ENCODE measurements at places on chromosomes 4 and X. TPM values are rescaled to one million over a fixed set of nuclear protein-coding genes. Genes with fewer than 3 reads are reported as not detected.
A peak's percentile ranks its signal among the peaks of the same experiment; 100 is the strongest.

DNA sequence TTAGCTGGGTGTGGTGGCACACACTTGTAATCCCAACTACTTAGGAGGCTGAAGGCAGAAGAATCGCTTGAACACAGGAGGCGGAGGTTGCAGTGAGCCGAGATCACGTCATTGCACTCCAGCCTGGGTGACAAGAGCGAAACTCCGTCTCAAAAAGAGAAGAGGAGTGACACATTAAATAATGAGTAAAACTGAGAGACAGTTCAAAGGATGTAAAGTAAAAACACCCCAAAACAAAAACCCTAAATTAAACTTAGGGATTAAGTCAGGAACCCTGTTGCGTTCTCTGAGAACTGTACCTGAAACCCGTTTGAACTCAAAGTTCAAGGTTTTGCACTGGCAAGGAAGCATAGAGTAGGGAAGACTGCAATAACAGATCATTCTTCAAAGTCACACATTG lies 141.7 kb downstream of the BRWD3 start:
- no peak for DNase-seq

- no peak for DNase-seq
Measured at GRCh38 chrX:27608671-27609070, 18.5 kb downstream of the DCAF8L2 start.

DNA sequence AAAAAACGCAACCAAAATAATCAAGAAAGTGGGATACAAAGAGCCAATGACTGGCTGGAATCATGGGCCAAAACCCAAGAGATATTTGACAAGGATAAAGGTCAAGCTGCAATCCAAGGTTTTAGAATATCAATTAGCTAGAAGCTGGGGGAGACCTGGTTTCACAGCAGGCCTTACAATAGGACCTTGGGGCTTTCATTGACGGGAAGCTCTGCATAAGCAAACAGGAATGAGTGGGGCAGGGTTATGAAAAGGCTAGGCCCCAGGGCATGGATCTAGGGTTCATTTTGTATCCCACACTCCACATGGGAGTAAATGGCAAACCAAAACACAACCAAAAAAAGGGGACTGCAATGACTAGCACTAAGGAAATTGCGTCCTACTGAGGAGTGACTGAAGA lies 215.3 kb downstream of the HS6ST2 start:
- DNase-seq = no peak

DNA sequence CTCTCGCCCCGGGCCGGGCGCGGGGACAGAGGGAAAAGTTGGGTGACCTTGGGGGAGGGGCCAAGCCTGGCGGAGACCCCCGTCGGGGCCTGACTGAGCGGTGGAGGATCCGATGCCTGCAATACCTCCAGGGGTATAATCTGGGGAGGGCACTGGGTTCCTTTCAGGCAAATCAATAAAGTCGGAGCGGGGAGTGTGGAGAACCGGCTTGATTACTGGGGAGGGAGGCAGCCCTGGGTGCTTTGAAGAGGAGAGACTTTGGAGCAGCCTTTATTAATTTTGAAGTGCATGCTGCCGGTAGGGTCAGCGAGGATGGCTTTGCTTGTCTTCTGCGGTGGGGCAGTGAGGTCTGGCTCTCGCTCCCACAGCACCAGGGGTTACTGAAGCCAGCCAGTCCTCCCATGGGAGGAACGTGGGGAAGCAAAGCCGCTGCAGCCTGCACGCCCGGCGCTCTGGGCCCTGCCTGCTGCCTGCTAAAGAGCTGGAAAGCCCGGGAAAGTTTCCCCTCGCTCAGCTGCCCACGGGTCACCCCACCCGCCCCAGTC lies 403 bp upstream of the LGI2 start:
- no peak for DNase-seq

Gene TEC
- 1.8 TPM for total RNA-seq

GRCh38 chr4:112766422-112766821 lies 129.5 kb downstream of the LARP7 start:
- no peak for DNase-seq

DNA sequence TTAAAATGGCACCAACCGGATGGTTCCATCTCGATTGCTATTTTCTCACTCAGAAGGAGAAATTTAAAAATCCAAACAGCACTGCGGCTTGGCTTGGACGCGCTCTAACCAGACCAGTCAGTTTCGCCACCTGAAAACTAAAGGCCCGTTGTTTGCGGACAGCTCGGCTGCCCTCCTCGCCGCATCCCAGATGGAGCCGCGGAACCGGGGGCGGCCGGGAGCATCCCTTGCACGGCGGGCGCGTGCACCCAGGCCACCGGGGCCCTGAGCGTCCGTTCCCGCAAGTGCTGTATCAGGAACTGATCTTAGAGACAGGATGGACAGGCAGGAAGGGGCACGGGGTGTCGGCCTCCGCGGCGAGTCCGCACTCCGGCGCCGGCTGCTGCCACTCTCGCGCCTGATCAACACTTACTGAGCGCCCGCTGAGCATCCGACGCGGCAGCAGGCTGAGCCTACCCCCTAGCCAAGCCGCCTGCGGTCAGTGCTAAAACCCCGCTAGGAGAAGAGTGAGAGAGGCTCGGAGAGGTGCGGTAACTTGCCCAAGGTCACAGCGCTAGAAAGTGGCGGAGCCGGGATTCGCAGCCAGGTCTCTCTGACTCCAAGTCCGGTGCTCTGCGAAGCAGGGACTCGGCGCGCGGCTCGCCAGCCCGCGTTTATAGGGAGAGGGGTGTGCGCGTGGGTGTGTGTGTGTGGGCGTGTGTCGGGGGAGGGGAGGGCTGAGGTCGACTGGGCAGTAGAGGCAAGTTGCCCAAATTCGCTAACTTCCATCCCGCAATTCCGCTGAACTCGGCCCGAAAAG lies at the start of gene CITED1:
CITED1 (minus strand) TSS at position 629 of the 799 bp plus-strand sequence. CDS start 3,045 bp downstream, outside the sequence.
- no peak for DNase-seq

DNA sequence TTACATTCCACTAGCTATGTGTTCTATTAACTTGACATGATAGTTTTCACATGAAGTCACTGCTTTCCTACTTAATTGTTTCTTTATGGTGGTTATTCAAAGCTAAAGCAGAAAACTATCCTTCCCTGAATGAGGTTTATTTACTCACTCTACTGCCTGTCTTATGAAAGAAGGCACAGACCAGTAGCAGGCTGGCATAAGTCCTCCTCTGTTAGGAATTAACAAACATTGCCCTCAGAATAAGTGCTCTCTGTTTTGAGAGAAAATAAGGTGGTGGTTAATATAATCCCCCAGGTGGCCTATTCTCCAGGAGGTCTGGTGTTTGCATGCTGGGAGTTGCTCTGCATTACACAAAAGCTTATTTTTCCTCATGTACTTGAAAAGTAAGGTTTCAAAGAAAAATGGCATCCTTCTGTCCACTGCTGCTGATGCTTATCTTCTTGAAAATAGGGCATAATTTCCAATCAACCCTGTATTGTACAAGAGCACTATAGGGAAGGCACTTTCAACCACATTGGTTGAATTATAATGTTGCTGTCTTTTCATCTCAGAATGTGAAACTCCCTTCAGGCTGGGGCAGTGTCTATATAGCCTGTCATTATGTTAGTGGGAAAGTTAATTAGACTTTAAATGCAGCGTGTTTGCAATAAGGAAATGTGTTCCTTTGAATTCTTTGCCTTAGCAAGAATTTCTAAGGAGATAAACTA lies 119.7 kb upstream of the TBC1D9 start:
- DNase-seq = no peak

GRCh38 chrX:110021258-110022022 lies 18.5 kb downstream of the TMEM164 start:
- DNase-seq = peak; percentile 56

- no peak for DNase-seq
Measured at GRCh38 chr4:66328803-66329574, 658.7 kb upstream of the EPHA5 start.

- DNase-seq = peak; percentile 67
Measured at GRCh38 chr4:146330392-146330791, 116.1 kb downstream of the REELD1 start.

Gene UCP1
- total RNA-seq = not detected

DNA sequence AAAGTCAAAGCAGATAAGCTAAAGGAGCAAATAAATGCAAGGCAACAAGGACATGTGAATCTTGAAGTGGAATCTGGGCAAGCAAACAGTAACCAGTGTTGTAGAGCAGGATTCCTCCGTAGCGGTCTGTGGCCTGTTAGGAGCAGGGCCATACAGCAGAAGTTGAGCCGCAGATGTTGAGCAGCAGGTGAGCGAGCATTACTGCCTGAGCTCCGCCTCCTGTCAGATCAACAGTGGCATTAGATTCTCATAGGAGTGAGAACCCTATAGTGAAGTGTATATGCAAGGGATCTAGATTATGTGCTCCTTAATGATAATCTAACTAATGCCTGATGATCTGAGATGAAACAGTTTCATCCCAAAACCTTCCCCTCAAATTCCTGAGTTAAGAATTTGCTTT lies 550.7 kb downstream of the ADGRL3 start:
- DNase-seq = no peak

- no peak for DNase-seq
Measured at GRCh38 chr4:155271557-155271956, 63.1 kb downstream of the NPY2R start.

- DNase-seq = no peak
Measured at GRCh38 chrX:107773206-107773605, 2.4 kb downstream of the TSC22D3 start.

Gene TREX2
- total RNA-seq = 4.4 TPM

GRCh38 chr4:189445613-189446012 lies 495.1 kb upstream of the FRG1 start:
- DNase-seq = no peak

Gene DMRTC1
- not detected for total RNA-seq

GRCh38 chrX:45775468-45775867 lies 574.8 kb upstream of the DIPK2B start:
- peak; percentile 62 for DNase-seq

DNA sequence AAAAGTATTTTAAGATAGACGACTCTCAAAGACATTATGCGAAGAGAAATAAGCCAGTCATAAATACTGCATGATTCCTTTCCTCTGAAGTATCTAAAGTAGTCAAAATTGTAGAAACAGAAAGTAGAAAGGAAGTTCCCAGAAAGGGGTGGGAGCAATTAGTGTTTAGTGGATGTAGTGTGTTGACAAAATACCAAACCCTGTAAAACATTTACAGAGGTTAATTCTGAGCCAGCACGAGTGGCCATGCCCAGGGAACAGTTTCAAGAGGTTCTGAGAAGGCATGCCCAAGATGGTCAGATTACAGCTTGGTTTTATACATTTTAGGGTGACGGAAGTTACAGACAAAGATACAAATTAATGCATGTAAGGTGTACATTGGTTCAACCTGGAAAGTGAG lies 34.4 kb upstream of the SLC25A4 start:
- DNase-seq = no peak

GRCh38 chr4:97670703-97671269 lies 472.5 kb downstream of the STPG2 start:
- no peak for DNase-seq

DNA sequence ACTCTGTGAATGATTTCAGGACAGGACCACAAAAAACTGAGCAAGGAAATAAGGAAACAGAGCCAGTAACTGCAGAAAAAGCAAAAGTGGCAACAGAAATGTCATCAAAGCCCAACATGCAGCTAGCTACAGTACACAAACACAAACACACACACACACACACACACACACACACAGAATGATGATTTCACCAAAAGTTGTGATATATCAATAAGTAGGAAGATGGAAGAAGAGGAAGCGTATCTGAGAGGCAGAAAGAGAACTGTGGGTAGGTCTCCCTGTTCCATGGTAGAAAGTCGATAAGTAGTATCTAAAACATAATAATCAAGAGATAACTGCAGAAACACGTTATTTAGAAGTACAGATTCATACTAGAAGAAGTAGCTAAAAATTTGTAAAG lies 148.3 kb downstream of the MGST2 start:
- no peak for DNase-seq

- no peak for DNase-seq
Measured at GRCh38 chrX:13695601-13696115, 6.7 kb downstream of the RAB9A start.

DNA sequence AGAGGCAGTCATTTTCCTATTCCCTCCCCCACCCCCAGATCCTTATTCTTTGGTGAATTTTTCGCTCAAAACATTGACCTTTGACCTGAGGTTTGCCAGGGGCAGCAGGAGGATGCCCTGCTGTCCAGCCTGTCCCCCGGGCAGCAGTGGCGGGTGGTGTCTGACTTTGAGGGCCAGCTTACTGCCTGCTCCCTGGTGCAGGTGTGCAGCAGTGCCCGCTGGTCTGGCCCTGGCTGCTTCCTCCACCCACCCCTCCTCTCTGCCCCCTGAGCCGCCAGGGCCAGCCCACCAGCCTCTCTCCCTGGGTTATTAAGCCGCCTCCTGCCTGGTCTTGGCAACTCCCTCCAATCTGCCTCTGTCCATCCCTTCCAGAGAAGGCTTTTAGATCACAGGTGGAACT lies 40.8 kb upstream of the GRPEL1 start:
- no peak for DNase-seq

Gene MAGIX
- total RNA-seq = 0.60 TPM

DNA sequence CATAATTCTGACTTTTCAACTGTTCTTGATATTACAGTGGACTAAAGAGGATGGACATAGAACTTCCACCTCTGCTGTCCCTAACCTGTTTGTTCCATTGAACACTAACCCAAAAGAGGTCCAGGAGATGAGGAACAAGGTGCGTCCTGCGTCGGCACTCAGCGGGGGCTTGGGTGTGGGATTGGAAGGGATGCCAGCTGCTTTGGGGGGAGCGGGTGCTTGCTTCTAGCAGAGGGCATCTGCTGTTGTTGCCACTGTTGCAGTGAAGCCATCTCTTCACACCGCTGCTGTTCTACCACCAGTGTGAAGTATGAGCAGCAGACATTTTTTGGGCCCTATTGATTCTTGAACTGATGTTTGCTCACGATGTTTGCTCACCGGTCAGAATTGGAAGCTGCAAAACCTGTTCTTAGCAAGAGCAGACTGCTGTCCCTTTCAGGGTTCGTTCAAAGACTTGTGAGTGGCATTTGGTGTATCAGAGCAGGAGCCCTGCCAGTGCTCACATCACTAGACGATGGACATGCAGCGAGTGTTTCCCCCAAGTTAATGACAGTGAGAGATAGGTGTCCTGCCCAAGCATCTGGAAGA lies 55.4 kb downstream of the NOP14 start:
- no peak for DNase-seq

- no peak for DNase-seq
Measured at GRCh38 chr4:132918096-132918495, 231.0 kb upstream of the PCDH10 start.

GRCh38 chrX:121308276-121308805 lies 260.9 kb downstream of the GLUD2 start:
- DNase-seq = peak; percentile 7

Gene GAR1
- total RNA-seq = 2.2 TPM

Gene CTAG1A
- not detected for total RNA-seq
